ENCODE measurements at places on chromosomes 6 and 20. TPM values are rescaled to one million over a fixed set of nuclear protein-coding genes. Genes with fewer than 3 reads are reported as not detected.

Gene MTFR2
- 13.2 TPM for total RNA-seq

Gene CGA
- total RNA-seq = not detected

Gene HELZ2
- total RNA-seq = 44.0 TPM

Gene ANKRD6
- 9.9 TPM for total RNA-seq
